Endothelial cell of umbilical vein (primary cell): ENCODE measurements at places on chromosomes 3 and 15. TPM values are rescaled to one million over a fixed set of nuclear protein-coding genes. Genes with fewer than 3 reads are reported as not detected.

STRIT1 gene
- not detected in 2 replicates for total RNA-seq

- H3K4me3 ChIP-seq = no peak overlapping the region
- H3K27me3 ChIP-seq = no peaks in the 10 kb centered on the region
- peak; percentile 41 for DNase-seq
- H3K27ac ChIP-seq = no peak overlapping the region
- peaks cover 7% of the 10 kb centered on the region for H3K4me1 ChIP-seq
Observed at GRCh38 chr3:14467814-14468620, 65.6 kb downstream of the SLC6A6 start.

DNA sequence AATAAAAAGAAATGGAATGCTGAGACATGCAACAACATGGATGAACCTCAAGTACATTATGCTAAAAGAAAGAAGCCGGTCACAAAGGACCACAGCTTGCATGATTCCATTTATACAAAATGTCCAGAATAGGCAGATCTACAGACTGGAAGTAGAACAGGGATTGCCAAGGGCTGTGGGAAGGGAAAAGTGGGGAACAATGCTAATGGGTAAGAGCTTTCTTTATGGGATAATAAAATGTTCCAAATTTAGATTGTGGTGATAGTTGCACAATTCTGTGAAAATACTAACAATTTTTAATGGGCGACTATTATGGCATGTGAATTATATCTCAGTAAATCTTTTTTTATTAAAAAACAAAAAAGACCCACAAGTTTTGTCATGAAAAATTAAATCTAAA, 106.2 kb downstream of the TMCO5A start:
- no peaks in the 10 kb centered on the region for H3K27me3 ChIP-seq
- no peaks in the 10 kb centered on the region for H3K36me3 ChIP-seq
- no peak overlapping the region for H3K4me3 ChIP-seq
- H3K4me1 ChIP-seq = peaks cover 29% of the 10 kb centered on the region

CCDC191 gene
- total RNA-seq = 3.8 and 4.9 TPM in 2 replicates

FANCD2OS gene
- total RNA-seq = not detected in 2 replicates
